ENCODE measurements at places on chromosomes 6 and 20.

- no peak for DNase-seq
Observed at GRCh38 chr6:157270916-157271315, 52.4 kb downstream of the TMEM242 start.

DNA sequence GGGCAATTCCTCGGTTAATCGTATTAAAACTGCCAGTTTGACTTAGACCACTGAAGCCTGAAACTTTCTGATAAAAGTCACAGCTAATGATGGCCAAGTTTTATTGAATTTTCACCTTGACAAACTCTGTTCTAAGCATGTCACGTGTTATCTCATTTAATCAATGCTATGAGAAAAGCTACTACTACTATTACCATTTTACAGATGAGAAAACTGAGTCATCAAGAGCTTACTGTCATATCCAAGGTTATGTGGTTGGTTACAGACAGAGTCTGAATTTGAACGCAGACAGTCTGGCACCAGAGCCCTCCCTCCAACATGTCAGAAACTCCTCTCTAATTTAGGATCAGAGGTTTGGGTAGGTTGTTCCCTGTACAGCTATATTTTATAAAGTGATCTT is 4.3 kb downstream of the FAXC start:
- DNase-seq: no peak

DNA sequence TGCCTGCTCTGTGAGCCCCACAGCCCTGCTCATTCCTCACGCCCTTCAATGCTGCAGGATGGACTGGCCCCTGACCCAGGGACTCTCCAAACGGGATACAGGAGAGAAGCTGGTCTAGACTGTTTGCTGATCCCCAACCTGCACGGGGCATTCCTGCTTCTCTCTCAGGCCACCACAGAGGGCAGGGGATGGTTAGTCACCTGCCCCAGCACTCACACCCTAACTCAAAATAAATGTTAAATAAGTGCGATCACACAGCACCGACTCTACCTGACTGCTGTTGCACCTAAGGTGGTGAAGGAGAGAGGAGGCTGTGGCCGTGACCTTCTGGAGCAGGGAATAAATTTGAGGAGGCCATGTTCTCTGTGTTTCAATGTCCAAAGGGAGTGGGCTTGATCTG is 39.9 kb upstream of the TGM6 start:
- no peak for DNase-seq

DNA sequence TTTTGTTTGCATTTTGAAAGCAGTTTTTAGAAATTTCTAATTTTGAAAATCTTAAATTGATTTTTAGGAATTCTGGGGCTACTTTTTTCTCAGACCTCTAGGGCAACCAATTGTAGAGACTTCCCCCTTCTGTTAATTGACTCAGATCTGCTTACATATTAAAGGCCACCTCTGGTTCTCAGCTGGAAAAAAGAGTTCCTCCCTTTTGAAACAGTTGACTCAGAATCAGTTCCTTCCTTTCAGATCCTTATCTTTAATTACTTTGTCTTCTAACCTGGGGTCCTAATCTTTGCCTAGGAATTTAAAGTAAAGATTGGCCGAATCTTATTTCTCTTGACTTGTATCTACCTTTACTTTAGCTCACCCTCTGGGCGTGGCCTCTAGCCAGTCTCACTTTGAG is 146.8 kb downstream of the LAMA2 start:
- no peak for DNase-seq

DNA sequence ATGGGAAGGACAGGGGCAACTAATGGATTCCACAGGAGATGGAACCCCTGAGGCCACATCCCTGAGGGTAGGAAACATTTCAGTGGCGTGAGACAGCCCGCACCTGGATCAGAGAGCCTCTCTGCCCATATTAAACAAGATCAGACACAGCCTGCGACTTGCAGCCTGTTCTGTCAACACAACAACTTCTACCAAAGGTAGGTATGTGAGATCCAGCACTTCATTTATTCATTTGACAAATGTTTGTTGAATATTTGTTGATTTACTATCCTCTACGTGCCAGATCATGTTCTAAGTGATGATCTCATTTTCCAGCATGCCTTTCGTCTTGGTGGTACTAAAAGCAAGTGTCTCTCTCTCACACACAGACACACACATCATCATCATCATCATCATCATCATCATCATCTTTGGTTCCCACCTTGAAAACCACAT is 43.2 kb upstream of the NT5E start:
- no peak for DNase-seq

DNA sequence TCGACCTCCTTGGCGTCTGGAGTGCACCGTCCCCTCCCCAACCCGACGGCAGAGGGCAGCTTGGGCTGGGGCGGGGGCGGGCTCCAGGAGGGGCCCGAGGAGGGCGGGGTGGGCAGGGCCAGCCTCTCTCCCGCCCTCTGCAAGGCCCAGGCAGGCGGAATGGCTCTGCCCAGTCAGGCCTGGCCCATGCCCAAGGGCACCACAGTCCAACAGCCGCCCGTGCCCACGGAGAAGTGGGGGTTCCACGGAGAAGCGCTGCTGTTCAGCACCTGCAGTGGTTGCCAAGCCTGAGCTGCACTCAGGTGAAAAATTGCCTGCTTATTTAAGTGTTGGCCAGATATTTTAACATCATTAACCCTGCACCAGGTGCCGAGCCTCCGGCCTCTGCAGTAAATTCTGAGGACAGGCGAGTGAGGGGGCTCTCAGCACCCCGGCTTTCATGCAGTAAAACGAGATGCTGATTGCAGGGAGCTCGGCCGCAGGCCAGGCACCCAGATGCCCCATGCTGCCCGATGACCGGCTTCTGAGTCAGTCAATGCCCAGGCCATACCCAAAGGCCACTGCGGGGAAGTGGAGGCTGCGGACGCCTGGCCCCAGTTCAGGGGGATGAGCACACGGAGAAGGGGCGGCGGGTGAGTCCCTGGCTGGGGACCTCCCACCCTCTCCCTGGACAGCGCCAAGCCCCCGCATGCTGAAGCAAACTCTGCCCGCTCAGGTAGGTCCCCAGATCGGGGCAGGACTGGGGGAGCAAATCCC is at the start of gene SRMS:
Gene SRMS, minus strand, starts transcription at position 25 of the 756 bp plus-strand sequence. CDS start 286 bp downstream, outside the sequence.
- no peak for DNase-seq

- DNase-seq: no peak
Observed at GRCh38 chr6:73528897-73529296, 8.1 kb upstream of the EEF1A1 start.

- DNase-seq: no peak
Observed at GRCh38 chr20:63900413-63900812, 5.5 kb downstream of the DNAJC5 start.

DNA sequence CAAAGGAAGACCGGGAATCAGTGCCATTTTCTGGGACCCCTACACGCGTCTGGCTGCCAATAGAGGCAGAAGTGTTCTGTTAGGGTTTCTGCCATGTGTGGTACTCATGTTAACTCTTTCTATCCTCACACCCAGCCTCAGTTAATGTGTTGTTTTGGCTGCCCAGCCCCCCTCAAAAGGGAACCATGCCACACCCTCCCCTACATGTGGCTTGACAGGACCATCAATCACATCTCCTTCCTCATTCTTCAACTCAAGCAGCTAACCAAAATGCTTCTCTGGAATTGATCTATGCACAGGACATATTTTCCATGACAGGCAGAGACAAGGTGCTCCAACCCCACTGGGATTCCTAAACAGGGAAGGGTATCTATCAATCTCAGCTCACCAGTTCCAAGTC is 22.0 kb downstream of the AHCY start:
- DNase-seq: no peak

GRCh38 chr6:43710576-43710975 is 23.0 kb upstream of the MRPS18A start:
- no peak for DNase-seq

DNA sequence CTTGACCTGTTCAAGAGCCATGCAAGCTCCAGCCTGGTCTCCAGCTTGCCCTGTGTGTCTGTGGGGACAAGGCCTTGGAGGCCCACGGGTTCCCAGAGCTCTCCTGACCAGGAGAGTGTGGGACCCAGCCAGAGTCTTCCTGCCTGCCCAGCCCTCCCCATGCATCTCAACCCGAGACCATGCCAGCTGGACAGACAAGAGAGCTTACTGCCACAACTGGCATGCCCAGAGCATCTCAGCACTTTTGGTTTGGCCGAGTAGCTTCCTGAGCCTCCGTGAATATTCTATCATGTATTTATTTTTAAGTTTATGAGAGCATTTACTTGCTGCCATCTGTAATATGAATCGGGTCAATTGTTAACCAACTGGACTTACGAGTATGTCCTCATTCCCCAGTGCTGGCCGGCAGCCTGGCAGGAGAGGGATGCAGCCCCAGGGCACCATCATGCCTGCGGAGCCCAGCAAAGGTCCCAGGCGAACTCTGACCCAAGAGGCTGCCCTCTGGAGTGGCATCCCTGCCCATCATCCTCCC is 14.9 kb downstream of the IP6K3 start:
- no peak for DNase-seq

GRCh38 chr6:35139924-35140638 is 1.1 kb downstream of the TCP11 start:
- DNase-seq: peak; percentile 62

GRCh38 chr20:49631061-49631716 is 63.3 kb upstream of the PTGIS start:
- DNase-seq: no peak

DNA sequence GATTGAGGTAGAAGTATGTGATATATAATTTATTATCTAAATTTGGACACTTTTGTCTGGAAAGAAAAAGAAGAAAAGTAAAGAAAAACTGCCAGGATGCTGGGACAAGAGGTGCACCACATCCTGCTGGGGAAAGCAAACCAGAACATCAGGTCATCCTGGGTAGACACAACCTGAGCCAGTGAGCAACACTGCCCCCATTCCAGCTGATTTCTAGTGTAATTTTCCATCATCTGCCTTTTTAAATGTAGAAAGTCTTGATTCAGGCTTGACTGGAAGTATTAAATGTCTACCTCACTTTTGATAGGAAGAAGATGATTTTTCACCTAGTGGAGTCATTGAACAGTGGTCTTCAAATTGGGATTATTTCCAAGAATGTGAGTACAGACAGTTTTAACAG is 1164.5 kb upstream of the CITED2 start:
- no peak for DNase-seq

DNA sequence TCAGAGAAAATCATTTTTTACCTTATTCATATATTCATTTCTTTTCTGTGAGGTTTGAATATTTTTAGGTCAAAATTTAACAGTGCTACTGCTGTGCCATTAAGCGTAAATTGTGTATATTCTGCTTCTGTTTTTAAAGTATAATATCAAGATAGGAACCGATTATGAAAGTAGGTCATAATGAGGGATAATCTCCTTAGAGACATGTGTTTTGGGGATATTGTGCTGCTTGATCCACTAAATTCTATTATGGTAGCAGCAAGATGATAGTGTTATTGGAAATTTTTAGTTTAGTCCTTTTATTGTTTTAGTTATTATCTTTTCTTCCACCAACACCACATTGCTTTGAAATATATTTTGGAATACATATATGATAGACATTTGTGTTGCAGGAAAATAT is 244.0 kb downstream of the RIMS1 start:
- DNase-seq: no peak

GRCh38 chr6:144416244-144416643 is 131.1 kb downstream of the UTRN start:
- no peak for DNase-seq

DNA sequence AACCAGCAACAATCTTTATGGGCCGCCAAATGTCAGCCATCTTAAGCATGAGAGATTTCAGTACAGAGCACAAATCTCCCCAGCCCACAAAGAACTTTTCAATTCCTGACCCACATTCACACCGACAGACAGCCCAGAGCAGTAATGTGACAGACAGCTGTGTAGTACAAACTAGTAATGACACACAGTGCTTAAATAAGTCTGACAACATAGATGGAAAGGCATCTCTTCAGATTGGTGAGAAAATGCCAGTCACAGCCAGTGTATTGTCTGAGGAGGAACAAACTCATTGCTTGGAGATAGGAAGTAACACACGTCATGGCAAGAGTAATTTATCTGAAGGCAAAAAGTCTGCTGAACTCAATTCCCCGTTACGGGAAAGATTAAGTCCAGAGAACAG is 36.0 kb downstream of the KIZ start:
- DNase-seq: no peak

DNA sequence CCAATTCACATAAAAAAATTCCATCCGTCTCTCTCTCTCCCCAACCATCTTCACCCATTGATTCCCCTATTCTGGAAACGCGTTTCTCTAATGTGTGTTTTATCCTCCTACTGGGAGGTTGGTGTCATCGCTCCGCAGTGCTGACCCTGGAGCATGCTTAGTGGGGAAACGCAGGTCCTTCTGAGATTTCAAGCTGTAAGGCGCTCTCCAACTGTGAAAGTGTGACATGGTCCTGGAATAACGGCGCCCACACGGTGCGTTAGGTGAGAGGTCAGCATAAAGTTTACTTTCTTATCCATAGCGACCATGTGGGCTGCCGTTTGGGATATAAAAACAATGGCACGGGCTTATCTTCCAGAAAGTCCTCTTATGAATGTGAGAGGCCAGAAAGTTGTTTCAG is 123.9 kb downstream of the WDR27 start:
- no peak for DNase-seq

DNA sequence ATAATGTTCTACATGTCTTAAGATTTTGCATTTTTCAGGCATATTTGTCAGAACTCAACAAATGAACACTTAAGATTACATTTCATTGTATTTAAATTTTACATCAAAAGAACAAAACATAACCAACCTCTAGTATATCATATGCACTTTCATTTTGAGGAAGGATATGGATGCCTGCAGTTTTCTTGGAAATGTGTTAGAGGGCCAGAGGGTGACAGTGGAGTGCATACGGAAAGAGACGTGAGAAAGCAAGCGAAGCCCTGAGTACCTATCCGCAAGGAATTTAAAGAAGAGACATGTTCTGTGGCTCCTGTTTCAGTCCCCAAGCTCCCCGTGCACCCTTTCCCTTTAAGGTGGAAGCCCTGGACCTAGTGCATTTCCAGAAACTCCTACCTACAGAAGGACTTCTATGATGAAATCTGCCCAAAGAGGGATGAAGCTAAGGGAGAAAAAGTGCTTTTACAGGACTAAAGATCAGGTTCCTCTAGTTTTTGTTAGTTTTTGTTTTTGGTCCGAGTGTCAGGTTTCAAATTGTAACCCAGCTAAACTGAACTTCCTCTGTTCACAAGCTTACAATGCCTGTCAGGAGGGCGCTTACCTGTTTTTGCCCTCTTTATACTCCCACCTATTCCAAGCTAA is 38.8 kb downstream of the EZR start:
- DNase-seq: no peak

GRCh38 chr20:23391707-23392310 is 29.5 kb downstream of the NAPB start:
- no peak for DNase-seq

DNA sequence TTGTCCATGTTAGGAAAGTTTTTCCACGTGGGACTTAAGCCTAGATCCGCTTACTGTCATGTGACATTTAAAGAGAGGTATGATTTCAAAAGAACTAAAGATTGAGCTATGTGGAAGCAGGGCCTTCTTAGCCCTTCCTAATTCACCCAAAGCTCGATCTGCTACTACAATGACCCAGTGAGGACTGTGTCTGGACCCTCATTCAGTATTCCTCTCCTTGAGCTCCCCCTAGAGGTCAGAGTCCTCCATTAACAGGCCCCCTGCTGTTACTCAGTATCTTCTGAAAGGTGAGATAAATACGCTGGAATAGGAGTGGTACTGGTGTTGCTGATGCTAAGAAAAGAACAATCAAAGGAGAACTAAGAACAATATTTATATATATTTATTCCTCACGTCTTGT is 414.0 kb downstream of the GJA1 start:
- peak; percentile 10 for DNase-seq

- DNase-seq: no peak
Observed at GRCh38 chr6:72588155-72588554, 33.7 kb upstream of the KCNQ5 start.

Data from CD4-positive, alpha-beta T cell treated with Interleukin-17A for 1 hour (primary cell).